ENCODE measurements at places on chromosomes 16 and 17.

- no peak for DNase-seq
These were observed 41.3 kb upstream of the GFOD2 start for GRCh38 chr16:67760206-67760955.

DNA sequence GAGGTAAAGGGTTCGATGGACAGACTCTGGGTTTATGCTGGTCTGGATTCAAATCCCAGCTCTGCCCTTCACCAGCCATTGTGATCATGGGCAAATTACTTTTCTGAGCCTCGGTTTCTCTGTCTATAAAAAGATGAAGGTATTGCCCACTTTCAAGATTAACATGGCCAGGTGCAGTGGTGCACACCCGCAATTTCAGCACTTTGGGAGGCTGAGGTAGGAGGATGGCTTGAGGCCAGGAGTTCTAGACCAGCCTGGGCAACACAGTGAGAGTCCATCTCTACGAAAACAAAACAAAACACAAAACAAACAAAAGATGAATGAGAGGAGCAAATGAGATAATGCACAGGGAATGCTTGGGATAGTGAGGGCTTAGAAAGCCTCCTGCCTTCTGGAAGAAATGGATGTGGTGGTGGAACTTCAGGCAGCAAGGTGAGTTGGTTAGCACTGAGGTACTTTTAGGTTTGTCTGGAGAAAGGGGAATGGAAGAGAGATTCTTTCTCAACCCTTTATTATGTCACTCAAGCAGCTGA, 8.5 kb downstream of the ADGRG3 start:
- no peak for DNase-seq

GRCh38 chr17:29734640-29735039, 111.9 kb upstream of the CORO6 start:
- DNase-seq, result no peak

GRCh38 chr17:63538693-63539595, 11.3 kb upstream of the DCAF7 start:
- DNase-seq, result no peak

- DNase-seq, result no peak
These were observed 7.6 kb downstream of the ALKBH5 start for GRCh38 chr17:18191236-18191667.

GRCh38 chr17:57527221-57528057, 217.7 kb downstream of the CCDC182 start:
- no peak for DNase-seq

DNA sequence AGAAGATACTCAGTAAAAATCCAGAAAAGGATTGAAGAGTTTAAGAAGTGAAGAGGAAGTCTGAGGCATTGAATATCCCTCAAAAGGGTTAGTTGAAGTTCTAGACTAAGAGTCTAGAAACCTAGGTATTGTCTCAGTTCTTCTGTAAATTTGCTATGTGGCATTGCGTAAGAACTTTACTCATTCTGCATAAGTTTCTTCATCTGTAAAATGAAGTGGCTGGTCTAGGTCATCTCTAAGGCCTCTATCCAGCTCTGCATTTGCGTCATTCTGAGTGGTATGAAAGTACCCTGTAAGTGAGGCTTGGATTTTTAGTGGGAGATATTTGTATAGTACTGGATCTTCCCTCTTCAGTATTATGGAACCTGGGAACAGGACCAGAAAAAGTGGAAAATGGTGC, 130.2 kb downstream of the MYO1D start:
- no peak for DNase-seq

- DNase-seq, result no peak
These were observed 26.9 kb downstream of the GPT2 start for GRCh38 chr16:46911038-46911437.

- DNase-seq, result peak; percentile 63
These were observed 387 bp downstream of the MSI2 start for GRCh38 chr17:57256708-57257112.

GRCh38 chr16:52234626-52235025, 312.3 kb downstream of the TOX3 start:
- DNase-seq, result no peak

DNA sequence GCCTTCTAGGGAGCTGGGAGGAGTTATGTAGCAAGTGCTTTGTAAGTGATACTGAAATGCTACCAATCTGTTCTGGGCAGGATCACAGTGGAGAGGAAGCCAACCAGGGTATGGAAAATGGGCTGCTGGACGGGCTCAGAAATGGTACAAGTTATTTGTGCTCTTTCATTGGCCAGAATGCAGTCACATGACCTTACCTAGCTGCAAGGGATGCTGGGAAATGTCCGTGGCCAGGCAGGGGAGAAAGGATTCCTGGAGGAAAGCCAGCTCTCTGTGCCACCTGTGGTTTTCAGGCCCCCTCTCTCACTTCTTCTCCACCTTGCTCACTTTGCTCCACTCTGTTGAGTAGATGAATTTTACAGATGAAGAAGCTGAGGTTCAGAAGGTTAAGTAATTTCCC, 4.8 kb downstream of the EEF2K start:
- DNase-seq, result no peak

DNA sequence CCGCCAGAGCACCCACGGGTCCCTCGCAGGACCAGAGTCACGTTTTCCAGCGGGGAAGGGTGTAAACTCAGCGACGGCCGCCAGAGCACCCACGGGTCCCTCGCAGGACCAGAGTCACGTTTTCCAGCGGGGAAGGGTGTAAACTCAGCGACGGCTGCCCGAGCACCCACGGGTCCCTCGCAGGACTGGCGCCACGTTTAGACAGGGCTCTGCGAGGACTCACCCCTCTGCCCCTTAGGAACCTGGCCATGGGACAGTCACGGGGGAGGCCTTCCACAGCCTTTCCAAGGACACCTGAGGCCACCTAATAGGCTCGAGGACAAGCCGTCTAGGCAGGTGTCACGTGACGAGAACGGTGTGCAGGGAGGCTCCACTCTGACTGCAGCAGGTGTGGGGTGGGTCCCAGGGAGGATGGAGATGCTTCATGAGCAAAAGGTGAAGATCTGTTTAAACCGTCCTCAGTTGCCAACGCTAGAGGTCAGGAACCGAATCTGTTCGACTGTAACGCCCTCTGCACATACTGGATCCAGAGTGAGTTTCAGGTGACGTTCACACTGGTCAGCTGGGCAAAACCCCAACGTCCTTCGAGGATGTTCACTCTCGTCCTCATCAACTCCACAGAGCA, 48.0 kb upstream of the METRNL start:
- no peak for DNase-seq
